ENCODE measurements at places on chromosomes 2 and 18. TPM values are rescaled to one million over a fixed set of nuclear protein-coding genes. Genes with fewer than 3 reads are reported as not detected.

- peak; percentile 7 for DNase-seq
These were observed 51.4 kb downstream of the LINC00305 start for GRCh38 chr18:64097497-64097896.

- DNase-seq = no peak
These were observed 449.1 kb downstream of the PIK3C3 start for GRCh38 chr18:42404151-42404550.

- no peak for DNase-seq
These were observed 4.7 kb upstream of the KCNE4 start for GRCh38 chr2:223047260-223047761.

DNA sequence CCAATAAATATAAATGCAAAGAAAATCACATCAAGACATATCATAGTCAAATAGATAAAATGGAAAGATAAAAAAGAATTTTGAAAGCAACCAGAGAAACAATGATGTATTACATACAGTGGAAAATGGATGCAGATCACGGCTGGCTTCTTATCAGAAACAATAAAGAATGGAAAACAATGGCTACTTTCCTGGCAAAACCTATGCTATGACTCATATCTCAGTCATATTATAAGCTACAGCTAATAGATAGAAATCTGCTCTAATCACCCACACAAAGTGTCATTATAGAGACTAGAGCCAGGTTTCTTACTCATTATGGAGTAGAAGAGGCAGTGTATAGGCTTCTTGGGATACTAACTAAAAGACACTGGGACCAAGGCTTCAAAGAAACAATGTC, 93.5 kb upstream of the TACR1 start:
- DNase-seq = peak; percentile 96

GRCh38 chr2:204089574-204089973, 153.0 kb downstream of the ICOS start:
- DNase-seq = no peak

GRCh38 chr2:240877460-240878340, 9.1 kb downstream of the AGXT start:
- no peak for DNase-seq

DNA sequence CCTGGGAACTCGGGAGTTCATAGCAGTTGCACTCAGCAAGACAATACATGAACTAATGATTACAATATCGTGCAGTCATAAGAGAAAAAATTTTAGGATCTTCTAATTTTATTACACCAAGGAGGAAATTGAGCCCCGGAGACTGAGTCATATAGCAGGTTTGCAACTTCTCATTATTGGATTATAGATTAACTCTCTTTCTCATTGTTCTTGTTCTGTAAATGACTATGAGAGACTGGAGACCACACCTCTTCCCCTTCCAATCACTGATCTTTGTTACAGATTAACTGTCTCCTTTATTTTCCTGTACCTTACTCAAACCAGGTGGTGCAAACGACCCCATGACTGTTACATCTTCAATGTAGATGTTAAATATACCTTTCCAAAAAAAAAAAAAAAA, 435.8 kb upstream of the DDX18 start:
- no peak for DNase-seq

DNA sequence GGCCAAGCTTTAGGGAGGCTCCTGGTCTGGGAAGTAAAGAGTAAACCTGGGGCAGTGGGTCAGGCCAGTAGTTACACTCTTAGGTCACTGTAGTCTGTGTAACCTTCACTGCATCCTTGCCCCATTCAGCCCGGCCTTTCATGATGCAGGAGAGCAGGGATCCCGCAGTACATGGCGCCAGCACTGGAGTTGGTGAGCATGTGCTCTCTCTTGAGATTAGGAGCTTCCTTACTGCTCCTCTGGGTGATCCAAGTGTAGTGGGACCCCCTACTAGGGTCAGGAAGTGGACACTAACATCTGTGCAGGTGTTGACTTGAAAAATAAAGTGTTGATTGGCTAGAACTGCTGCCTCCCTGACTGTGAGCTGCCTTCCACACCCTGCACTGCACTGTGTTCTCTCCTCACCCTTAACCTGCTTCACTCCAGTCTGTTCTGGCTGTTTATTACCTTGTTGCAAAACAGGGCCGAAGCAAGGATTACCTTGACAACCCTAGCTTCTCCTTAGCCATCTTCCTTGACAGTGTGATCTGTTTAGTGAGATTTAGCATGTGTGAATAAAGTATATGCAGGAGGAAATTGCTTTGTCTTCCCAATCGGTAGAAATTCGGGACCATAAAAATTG, 5.2 kb downstream of the RETREG2 start:
- DNase-seq = no peak

GRCh38 chr18:11027862-11028261, 121.5 kb downstream of the PIEZO2 start:
- peak; percentile 15 for DNase-seq

DNA sequence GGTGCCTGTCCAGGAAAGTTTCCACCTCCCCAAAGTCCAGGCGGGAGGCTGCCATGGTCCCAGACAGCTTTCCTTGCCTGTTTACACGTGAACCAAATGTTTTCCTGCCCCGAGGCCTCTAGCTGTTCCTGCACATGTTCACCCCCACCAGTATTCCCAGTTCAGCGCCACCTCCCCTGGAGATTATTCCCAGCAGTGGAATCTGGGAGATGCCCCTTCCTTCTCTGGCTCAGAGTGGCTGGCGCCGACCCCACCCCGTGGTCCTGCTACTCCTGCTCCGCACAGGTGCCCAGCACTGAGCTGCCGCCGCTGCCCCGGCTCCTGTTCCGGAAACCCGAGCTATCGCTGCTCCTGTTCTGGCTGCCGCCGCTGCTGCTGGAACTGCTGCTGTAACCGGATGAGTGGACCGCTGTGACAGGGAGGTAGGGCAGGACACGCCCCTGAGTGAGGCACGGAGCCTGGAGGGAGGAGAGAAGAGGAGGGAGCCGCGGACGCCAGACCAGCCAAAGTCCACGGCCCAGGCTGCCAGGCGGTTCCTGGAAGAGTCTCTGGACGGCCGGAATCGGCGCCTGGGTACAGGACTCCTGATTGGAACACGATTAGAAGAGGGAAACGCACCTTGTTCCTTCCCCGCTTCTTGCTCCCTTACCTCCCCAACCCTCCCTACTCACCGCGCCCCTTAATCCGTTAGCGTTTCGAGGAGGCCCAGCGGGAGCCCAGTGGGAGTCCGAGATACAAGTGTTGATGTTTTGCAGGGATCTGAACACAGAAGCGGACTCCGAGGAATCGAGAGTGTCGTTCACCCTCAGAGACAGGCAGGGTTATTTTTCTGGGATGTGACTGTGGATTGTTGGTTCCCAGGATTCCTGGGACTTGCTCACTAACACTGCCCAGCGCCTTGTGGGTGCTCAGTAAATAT, at the start of gene PDE11A:
PDE11A (minus strand) TSS at position 395 of the 919 bp plus-strand sequence; CDS start at position 55, 340 bp downstream.
- DNase-seq = peak; percentile 52

GRCh38 chr18:51226068-51226467, 28.6 kb upstream of the MEX3C start:
- DNase-seq = no peak

GRCh38 chr2:16440898-16441297, 224.7 kb downstream of the CYRIA start:
- no peak for DNase-seq

DNA sequence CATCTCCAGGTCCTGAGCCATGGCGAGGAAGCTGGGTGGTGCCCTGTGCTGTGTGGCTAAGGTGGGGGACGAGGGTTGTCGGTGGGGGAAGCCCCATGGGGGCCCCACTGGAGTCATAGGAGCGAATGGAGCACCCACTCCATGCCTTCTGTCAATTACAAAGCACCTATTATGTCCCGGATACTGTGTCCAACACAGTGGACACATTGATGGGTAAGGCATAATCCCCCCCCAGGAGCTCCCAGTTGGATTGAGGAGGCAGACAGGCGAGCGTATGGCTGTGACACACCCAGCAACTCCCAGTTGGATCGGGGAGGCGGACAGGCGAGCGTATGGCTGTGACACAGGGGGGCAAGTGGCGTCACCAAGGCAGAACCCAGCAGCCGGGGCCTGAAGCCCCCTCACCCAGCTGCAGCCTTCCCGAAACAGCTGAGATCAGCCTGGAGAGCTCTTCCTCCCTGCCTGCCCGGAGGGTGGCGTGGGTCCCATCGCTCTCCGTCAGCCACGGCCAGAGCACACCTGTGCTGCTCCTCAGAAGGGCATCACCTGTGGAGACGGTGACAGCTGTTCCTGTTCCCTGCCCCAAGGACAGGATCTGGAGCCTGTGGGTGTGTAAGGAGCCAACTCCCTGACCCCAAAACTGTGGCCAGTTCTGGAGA, 69.6 kb downstream of the HPCAL1 start:
- DNase-seq = no peak

DNA sequence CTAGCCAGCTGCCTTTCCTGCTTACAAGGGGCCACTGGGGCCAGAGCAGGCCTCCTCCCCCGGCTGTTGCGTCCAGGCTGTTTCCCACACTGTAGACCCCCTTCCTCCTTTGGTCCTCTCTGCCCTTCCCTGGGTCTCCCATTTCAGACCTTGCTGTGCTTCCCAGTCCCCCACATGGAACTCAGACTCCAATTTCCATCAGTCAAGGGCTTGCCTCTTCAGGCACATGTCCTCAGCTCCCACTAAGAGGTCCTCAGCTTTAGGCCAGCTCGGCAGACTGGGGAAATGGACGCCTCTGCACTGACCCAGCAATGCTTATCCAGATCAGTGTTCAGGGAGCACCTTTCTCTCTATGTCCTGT, 98.0 kb upstream of the BZW1 start:
- DNase-seq = no peak

DNA sequence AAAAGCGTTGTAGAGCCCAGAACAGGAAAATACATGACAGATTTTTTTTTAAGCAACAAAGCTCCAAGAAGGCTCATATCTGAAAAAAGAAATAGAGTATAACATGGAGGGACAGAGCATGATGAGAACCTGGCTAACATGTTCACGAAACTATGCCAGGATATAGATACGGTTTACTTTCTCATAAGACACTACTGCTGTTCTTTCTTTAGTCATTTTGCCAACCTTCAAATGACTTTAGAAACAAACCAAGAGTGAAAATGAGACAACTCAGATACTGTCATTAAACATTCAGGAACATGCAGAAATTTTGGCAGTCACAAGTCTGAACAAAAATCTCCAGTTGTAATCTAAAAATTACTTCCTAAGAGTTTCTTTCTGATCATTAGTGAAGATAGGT, 14.3 kb downstream of the LPIN2 start:
- DNase-seq = no peak

GRCh38 chr2:52779446-52779845, 988.2 kb upstream of the CHAC2 start:
- no peak for DNase-seq

DNA sequence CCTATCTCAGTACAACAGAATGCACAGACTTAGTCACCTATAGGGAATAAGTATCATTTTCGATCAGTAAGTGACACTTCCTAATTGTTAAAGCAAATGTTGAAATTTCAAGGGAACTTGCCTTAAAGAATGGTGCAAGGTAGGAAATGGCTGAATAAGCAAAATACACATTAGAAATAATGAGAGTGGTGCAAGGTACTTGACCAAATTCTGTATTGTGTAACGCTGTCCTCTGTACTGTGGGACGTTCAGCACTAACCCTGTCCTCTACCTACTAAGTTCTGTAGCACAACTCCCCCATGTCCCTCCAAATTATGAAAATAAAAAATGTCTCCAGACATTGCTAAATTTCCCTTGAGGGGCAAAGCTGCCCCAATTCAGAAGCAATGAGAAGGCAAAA, 19.4 kb downstream of the MMADHC start:
- no peak for DNase-seq

DNA sequence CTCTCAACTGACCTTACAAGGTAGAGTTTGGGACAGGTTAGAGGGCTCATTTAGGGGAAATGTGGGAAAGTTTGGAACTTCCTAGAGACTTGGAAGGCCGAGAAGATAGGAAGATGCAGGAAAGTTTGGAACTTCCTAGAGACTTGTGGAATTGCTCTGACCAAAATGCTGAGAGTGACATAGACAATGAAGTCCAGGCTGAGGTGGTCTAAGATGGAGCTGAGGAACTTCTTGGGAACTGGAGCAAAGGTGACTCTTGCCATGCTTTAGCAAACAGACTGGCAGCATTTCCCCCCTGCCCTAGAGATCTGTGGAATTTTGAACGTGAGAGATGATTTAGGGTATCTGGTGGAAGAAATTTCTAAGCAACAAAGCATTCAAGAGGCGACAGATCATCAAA, 258.9 kb upstream of the GULP1 start:
- no peak for DNase-seq

GRCh38 chr2:225488743-225489142, 89.2 kb downstream of the NYAP2 start:
- no peak for DNase-seq

- no peak for DNase-seq
These were observed 572.7 kb upstream of the SALL3 start for GRCh38 chr18:78406743-78407465.

DNA sequence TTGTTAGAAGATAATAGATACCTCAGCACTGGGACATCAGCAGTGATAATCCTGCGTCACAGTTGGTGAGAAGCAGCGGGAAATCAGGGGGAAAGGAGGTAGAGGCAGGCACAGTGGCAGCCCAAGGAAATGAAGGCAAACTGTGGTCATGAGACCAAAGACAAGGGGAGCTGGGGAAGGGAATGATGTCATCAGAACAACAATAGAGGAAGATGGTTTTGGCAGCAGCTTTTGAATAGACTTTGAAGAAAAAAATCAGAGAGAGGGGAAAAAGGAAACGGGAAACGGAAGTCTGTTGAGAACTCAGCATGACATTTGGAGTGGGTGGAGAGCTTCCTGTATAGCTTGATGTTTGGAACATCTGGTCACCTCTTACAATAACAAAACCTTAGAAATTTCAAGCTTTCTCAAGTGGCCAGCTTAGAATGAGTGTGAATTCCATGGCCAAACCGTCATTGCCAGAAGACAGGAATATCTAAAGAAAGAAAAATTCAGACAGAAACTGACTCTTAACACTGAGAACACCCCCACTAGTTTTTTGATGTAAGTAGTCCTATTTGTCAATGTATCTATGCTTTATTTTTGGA, 18.4 kb upstream of the YES1 start:
- DNase-seq = peak; percentile 96

- peak; percentile 93 for DNase-seq
These were observed 86.4 kb downstream of the GCA start for GRCh38 chr2:162430323-162430722.

DNA sequence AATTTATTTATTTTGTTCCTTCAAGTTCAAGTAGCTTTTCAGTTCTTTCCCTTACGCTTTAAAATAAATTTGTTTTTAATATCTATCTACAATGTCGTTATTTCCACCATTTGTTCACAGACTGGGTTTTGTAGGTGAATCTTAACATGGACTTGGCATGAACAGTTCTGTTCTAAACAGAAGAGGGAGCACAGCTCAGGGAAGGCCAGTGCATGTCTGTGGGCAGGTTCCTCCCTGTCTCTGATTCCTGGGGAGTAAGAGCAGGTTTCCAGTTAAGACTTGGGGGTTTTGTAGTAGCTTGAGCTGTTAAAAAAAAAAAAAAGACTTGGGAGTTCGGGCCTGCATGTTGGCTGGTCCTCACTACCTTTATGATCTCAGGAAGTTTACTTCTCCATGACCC, 11.1 kb downstream of the TTL start:
- no peak for DNase-seq

- DNase-seq = peak; percentile 32
These were observed 32.1 kb upstream of the TTC39C start for GRCh38 chr18:23982155-23983079.

REG1A gene
- total RNA-seq = not detected

CDH2 gene
- total RNA-seq = 59.5 TPM

TXNDC2 gene
- not detected for total RNA-seq

TEKT4 gene
- not detected for total RNA-seq

SPP2 gene
- not detected for total RNA-seq

SULT1C4 gene
- total RNA-seq = 28.2 TPM

ANXA4 gene
- total RNA-seq = 70.8 TPM

UGT1A9 gene
- not detected for total RNA-seq

EGR4 gene
- not detected for total RNA-seq

HOXD12 gene
- total RNA-seq = not detected

SPHKAP gene
- total RNA-seq = not detected

AKAIN1 gene
- total RNA-seq = not detected

CKAP2L gene
- total RNA-seq = 25.2 TPM

Measured in endothelial cell of umbilical vein (primary cell).